LNCaP clone FGC (cell line): ENCODE measurements at places on chromosomes 6 and 20.
A peak's percentile ranks its signal among the peaks of the same experiment; 100 is the strongest.

GRCh38 chr20:37757550-37757949, 63.7 kb downstream of the CTNNBL1 start:
- no peak for DNase-seq

GRCh38 chr6:151063352-151063751, 176.4 kb upstream of the AKAP12 start:
- DNase-seq = no peak

GRCh38 chr6:4491501-4492260, 284.5 kb upstream of the CDYL start:
- DNase-seq = peak; percentile 11

- DNase-seq = no peak
Measured at GRCh38 chr20:56626367-56627121, 2.6 kb upstream of the TFAP2C start.

DNA sequence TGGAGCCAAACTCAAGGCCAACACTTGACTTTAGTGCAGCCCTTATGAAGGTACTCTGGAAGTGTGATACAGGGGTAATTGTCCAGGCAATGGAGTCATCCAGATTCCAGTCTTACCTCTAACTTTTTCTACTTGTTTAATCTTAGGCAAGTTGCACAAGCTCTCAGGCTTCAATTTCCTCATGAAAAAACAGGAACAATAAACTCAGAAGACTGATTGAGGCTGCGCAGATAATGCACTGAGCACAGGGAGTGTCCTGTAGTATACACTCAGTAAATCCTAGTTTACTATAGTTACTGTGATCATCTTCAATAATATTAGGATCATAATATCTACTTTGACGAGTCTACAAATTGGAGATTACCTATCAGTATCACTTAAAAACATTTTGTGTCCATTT, 127.5 kb upstream of the SMLR1 start:
- DNase-seq = no peak

DNA sequence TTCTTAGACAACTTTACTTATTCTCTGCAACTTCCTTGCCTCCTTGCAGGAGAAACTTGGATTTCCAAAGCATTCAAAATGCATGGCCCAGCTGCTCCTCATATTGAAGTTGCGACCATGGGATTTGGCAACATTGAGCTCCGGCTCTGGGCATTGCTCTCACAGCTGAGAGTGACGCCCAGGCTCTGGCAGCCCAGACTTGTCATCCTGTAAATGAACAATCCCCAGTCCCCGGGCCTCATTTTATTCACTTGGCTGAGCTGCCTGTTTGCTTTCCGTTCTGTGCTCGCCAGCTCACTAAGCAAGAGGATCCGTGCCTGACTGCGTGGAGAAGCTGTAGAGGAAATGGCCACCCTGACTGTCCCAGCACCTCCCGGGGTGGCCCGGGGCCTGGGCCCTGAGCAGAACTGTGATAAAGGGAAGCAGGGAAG, 119.5 kb upstream of the CD93 start:
- DNase-seq = peak; percentile 77
